ENCODE measurements at places on chromosomes 5 and 9. TPM values are rescaled to one million over a fixed set of nuclear protein-coding genes. Genes with fewer than 3 reads are reported as not detected.
A peak's percentile ranks its signal among the peaks of the same experiment; 100 is the strongest.

The RUFY1 gene
- total RNA-seq = 41.4 TPM

The NRG2 gene
- total RNA-seq = 0.41 TPM

The SLC6A18 gene
- not detected for total RNA-seq

The HNRNPK gene
- total RNA-seq = 612 TPM

The LCN1 gene
- total RNA-seq = 373 TPM

The TMEM252 gene
- not detected for total RNA-seq

The KDM4C gene
- total RNA-seq = 51.6 TPM

The GLRA1 gene
- total RNA-seq = not detected

- no peak for DNase-seq
Observed at GRCh38 chr5:34447424-34447823, 208.7 kb upstream of the RAI14 start.

GRCh38 chr5:151600069-151600665, 9.0 kb upstream of the FAT2 start:
- no peak for DNase-seq

DNA sequence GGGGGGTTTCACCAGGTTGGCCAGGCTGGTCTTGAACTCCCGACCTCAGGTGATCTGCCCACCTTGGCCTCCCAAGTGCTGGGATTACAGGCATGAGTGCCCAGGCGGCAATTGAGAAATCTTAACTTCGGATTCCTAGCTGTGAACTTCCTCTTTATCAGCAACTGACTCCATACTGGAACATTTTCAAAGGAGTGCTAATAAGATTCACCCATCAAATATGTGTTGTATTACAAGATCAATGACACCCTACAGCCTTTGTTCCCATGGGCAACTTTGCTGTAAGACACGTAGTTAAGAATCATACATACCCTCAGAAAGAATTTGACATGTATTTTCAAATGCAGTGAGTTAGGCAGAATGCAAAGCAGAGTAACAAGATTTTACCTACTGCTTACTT, 23.1 kb upstream of the ACOT12 start:
- no peak for DNase-seq

DNA sequence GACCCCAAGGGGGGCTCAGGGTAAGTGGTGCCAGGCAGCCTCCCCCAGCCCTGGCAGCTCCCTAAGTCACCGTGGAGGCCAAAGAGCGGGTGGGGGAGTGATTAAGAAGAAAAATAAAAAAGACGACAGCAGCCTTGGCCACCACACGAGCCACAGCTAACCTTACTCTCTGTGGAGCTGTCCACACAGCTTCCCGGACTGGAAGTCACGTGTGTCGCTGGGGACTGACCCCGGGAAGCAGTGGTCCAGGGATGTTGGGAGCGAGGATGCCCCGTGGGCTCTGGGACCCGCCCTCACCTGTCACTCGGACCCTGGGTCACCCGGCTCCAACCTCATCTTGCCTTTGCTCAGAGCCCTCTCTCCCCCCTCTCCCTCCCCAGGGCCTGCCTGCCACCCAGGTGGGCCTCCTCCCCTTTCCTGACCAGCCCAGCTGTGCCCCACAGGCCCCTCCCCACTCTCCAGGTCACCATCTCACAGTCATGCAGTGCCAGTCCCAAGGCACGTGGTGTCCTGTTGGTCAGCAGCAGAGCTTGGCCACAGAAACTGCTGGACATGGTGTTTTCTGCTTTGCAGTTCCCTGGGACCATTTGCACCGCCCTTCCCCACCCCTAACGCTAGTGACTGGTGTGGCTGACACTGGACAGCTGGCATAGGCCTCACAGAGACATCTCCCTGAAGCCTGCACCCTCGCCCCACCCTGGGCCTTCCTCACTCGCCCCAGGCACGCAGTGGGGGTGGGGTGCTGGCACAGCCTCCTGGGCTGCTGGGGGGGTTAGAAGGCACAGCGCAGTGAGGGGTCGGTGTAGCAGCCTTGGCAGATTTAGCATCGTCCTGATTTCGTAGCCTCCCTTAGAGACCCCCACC, 9.8 kb upstream of the EXOC3 start:
- peak; percentile 40 for DNase-seq

GRCh38 chr9:133713960-133714495, 24.1 kb downstream of the SARDH start:
- DNase-seq = no peak

GRCh38 chr5:172659909-172660628, 19.0 kb downstream of the NEURL1B start:
- peak; percentile 89 for DNase-seq

GRCh38 chr5:56565644-56566043, 249.7 kb upstream of the MAP3K1 start:
- no peak for DNase-seq

DNA sequence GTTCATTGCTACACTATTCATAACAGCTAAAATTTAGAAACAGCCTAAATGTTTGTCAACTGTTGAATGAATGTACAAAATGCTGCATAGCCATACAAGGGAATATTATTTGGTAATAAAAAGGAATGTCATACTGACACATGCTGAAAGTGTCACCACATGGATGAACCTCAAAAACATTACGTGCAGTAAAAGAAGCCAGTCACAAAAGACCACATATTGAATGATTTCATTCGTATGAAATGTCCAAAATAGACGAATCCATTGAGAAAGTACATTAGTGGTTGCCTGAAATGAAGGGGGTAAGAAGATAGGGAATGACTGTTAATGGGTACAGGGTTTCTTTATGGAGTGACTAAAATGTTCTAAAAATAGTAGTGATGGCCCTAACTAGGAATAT, 11.6 kb upstream of the ECM2 start:
- no peak for DNase-seq

DNA sequence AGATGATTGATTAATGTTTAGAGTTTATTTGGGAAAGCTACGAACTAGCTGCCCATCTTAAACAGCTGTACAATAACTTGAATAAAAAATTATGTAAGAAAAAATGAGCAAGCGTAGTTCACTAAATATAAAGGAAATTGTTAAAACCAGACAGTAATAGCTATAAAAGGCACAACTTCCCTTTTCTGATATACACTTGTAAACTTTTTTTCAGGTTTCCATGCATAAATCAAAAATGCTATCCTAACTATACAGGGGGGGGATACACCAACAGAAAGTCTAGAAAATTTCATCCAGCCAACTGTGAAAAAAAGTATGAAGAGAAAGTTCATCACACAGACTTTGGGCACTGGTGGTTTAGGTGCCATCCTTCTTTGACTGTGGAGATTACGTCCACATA, 122.3 kb downstream of the NR3C1 start:
- no peak for DNase-seq

DNA sequence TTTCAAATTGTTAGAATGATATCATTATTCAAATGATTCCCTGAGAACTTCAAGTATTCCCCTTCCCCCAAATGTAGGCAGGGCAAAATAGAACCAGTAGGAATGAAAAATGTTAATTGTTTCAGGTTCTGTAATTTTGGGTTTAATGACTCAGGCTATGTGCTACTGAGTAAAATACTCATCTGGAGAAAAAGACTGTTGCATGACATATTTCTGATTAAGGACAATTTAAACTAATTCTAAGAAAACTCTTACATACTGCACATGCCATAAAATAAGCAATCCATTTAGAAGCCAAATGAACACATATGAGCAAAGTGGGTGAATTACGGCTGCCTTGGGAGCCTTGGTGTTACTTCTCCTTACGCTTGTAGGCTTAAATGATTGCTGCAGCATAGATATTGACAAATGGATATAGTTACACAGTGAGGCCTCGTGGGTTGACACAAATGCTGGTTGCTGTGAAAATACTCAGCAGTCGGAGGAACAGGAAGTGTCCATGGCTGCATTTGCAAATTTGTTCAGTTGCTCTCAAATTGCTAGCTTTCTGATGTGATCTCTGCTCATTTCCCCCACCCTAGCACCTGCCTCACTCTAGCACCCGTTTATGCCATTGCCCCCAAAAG, 174.9 kb upstream of the DMAC1 start:
- DNase-seq = no peak

DNA sequence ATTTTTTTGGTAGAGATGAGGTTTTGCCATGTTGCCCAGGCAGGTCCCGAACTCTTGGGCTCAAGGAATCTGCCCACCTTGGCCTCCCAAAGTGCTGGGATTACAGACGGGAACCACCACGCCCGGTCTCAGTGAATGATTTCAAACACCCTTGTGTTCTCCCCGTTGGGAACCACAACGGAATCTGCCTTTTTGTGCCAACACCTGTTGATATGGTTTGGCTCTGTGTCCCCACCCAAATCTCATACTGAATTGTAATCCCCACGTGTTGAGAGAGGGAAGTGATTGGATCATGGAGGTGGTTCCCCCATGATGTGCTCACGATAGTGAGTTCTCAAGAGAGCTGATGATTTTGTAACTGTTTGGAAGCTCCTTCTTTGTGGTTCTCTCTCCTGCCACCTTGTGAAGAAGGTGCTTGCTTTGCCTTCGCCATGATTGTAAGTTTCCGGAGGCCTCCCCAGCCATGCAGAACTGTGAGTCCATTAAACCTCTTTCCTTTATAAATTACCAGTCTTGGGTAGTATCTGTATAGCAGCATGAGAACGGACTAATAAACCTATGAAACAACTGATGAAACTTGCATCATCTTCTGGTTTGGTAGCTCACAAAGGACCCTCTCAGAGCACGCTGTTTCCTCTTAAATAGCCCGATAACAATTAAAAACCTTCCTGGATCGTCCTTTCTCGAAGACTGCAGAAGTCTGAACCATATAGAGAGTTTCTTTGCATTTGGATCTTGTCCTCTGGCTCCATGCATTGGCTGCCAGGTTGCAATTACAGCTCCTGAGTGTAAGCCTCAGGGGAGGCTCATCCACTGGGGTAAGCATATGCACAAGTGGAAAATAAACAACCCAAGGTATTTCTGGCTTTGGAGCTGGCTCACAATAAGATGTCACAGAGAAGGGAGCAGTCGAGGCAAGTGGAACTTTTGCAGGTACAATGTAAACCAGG, 91.5 kb downstream of the SPRY4 start:
- DNase-seq = no peak

DNA sequence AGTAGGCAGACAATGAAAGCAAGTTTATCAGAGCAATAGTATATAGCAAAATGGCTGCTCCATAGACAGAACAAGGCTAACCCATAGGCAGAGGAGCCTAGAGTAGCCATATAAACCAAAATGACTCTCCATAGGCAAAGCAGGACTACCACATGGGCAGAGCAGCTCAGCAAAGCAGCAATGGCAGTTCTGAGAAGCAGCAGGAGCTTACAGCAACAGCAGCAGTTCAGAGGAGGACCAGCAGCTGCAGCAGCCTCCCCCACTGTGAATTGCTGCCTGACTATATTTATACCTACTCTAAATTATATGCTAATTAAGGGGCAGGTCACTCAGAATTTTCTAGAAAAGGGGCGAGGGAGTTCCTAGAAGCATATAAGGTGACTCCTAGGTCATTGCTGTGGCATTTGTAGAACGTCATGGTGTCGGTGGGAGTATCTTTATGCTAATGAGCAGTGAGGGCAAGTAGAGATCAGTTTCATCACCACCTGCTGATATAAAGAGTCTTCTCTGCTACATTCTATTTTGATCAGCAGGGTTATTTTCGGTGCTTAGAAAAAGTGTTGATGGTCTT, 1115.5 kb downstream of the DTWD2 start:
- DNase-seq = peak; percentile 79

GRCh38 chr9:127949827-127950512, 12.3 kb upstream of the DPM2 start:
- DNase-seq = no peak

DNA sequence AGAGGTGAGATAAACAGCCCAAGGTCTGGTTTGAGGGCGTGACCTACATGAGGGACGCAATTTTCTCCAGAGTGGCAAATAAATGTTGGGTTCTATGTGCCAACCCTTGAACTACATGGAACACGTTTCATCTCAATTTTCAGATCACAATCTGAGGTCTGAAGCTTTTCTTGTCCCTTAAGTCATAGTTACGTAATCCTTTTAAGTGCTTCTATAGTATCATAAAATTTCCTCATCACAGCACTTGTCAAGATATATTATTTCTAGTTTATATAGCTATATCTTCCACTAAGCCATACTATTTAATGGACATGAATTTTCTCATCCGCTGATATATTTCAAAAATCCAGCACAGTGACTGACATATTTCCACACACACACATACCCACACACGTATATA, 53.1 kb upstream of the GRIN3A start:
- no peak for DNase-seq

GRCh38 chr5:172724242-172725183, 46.5 kb downstream of the DUSP1 start:
- no peak for DNase-seq

- peak; percentile 61 for DNase-seq
Observed at GRCh38 chr9:110876929-110877328, 161.3 kb downstream of the LPAR1 start.

- peak; percentile 35 for DNase-seq
Observed at GRCh38 chr5:15117688-15118087, 246.1 kb upstream of the ANKH start.

- DNase-seq = no peak
Observed at GRCh38 chr5:55052383-55052931, 28.4 kb downstream of the GZMK start.

- DNase-seq = no peak
Observed at GRCh38 chr5:40429258-40430100, 250.2 kb upstream of the PTGER4 start.

- DNase-seq = no peak
Observed at GRCh38 chr5:73781107-73781768, 155.2 kb downstream of the ARHGEF28 start.

DNA sequence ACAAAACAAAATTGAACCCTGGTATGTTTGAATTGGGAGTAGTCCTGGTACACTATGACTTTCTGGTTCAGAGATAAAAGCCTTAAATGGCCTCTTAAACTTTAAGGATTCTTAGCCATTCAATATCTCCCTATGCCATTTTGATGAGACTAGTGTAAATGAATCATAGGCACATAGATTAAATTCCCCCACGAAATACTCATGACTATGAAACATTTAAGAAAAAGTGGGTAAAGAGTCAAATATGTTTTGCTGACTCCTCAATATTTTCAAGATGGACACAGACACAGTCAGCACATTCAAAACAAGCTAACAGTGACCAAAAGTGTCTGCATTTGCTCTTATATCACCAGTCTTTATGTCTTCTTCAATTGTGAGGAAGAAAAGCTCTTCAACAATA, 278.3 kb downstream of the PDE4D start:
- DNase-seq = no peak

GRCh38 chr5:80109646-80110478, 74.7 kb downstream of the THBS4 start:
- peak; percentile 79 for DNase-seq

GRCh38 chr9:99513441-99514112, 291.5 kb downstream of the SEC61B start:
- no peak for DNase-seq

DNA sequence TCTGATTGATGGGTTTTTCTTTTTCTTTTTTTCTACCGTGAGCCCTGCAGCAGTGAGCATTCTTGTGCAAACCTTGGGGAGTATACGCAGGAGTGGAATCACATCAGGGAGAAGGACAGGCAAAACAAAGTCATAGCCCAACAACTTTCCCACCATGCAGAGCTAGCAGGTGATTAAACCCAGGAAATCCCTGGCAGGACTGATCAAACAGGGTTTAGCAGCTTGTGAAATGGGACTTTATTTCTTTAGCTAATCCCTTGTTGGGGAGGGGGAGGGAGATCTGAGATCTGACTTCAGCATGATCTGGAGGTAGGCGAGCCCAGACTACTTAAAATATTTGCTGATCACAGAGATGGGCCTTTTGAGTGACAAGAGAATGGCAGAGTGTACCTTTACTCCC, 162.0 kb upstream of the GLRA1 start:
- DNase-seq = peak; percentile 5

- DNase-seq = no peak
Observed at GRCh38 chr5:158898185-158899177, 201.2 kb downstream of the EBF1 start.
